Left kidney (tissue), 8 donors: ENCODE measurements at places on chromosomes 7 and 10.

DNA sequence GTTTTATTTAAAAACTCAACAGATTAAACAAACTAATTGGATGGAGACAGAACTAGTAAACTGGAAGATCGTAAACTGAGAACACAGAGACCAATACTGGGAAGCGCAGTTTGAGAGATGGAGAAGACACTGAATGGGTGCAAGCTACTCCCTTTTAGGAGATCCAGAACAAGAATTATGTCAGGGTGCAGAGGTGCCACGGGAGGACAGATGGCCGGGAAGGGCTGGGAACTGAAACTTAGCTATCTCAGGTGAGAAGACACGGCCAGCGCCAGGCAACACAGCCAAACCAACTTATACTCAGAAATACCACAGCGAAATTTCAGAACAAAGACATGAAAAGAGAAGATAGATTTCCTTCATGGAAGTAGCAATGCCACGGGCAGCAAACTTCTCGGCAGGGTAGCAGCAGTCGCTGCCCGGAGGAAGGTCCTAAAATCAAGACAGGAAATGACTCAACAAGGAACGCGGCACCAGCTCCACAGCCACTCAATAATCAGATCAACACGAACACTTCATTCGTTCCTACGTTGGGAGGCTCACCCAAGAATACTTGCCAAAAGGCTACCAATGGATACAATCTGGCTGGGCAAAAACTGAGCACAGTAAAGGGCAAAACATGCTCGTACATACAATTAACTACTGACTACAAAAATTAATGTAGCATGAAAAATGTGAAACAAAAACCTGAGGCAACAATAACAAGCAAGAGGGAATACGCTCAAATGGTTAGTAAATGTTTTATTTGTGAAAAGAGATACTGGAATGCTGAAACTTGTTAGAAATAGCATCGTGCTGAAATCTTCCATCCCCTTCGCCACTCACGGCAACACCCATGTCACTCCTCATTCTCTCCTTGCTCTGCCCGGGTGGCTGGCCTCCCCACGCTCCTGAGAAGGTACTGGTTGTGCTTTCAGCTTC lies 2.2 kb upstream of the LRRC27 start:
- DNase-seq, result no peak

- peak; percentile 79 for DNase-seq
Measured at GRCh38 chr7:25777969-25778708, 373.9 kb upstream of the NFE2L3 start.

DNA sequence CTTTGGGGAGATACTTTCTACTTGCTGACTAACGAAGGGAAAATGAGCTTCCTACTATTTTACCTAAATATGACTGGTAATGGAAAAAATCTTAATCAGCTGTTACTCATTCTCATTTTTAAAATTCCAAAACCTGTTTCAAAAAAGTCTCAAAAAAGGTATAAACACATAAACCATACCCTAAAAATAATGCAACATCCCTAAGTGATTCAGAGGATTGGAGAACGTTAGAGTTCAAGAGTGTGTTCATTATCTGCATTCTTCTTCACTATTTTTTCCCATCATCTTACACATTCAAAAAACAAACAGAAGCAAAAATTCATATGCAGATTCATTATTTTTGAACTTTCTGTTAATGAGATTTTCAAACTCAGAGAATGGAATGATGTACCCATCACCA lies 150.4 kb upstream of the GNAI1 start:
- no peak for DNase-seq

- DNase-seq, result no peak
Measured at GRCh38 chr7:140655511-140656408, 15.1 kb upstream of the DENND2A start.

DNA sequence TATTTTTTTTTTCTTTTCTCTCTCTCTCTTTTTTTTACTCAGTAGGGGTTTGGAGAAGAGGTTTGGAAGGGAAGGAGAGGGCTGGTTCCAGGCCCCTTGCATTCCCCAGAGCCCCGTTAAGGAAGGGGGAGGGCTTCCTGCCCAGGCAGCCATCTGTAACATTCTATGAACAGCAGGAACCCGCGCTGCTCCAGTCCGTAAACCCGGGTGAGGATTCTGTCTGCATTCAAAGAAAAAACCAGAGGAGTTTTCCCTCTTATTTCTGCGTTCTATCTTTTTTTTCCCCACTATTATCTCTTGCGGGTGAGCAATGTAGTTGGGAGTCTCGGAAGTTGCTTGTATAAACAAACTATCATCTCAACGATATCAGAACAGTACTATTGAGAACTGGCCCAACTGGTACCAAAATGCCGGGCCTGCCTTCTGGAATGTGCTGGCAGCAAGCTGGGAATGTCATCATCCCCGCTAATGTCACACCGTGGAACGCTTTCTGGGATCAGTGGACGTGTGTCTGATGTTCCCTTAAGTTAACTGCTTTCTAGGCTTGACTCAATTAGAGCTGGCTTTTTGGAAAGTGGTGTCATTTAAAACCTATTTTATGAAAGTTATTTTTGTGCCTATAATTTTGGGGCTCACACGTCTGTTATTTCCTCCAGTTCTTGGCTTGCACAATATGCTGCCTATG lies 153.1 kb upstream of the MEOX2 start:
- DNase-seq, result peak; percentile 47

DNA sequence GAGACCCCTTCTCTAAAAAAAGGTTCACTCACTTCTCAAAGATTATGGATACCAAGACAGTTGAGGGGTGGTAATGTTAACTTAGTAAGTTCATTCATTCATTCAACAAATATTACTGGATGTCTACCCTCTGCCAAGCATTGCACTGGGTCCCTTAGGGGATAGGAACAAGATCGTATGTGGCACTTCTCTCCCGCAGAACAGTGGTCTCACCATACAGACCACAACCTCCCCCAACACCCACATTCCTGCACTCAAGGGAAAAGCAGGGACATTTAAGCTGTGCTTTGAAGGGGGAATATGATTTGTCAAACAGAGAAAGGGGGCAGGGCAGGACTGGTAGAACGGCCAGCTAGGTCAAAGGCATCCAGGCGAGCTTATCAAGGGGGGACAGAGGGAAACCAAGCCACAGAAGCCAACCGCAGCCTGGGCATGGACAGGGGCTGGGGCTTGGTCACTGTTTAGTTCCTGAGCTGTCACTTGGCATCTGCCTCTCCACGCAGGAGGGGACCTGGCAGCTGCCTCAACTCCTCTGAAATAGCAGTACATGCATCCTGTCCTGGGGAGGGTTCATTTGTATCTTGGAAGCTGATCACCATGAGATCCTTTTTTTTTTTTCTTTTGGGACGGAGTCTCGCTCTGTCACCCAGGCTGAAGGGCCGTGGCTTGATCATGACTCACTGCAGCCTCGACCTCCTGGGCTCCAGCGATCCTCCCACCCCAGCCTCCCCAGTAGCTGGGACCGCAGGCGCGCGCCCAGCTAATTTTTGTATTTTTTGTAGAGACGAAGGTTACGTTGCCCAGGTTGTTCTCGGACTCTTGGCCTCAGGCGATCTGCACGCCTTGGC lies 949 bp upstream of the CLIP2 start:
- DNase-seq, result no peak

DNA sequence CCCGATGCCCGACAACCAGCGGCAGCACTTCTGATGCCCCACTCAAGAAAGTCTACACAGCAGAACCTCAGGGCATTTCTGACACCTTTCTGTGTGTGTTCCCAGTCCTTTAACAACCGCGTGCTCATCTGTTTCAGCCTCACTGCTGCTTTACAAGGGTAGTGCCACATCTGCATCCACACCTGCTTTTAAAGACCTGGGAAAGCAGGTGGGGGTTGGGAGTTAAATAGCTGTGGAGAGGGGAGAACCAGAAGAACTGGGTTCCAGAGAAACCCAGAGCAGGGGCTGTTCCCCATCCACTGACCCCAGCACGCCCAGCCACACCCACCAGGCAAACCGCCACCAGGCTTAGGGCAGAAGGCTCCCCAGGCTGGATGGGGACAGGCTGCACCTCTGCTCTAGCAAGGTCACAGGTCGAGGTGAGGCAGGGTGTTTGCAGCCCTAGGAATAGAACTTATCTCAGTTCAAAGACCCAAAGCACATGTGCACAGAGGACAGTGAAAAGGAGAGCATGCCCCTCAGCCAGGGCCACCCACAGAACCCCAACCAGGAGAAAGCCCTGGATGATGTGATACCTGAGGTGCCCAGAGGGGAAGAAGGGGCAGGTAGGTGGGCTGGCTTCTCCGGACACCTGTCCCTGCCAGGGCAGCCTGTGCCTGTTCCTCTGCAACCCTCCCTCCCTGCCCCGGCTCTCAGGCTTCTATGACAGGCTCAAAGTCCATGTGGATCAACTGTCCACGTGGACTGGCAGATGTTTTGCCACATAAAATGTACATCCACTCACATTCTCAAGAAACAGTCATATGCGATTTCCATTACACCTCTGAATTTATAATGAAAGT lies 51.3 kb downstream of the COBL start:
- no peak for DNase-seq

- no peak for DNase-seq
Measured at GRCh38 chr7:48411619-48412018, 240.4 kb downstream of the ABCA13 start.

DNA sequence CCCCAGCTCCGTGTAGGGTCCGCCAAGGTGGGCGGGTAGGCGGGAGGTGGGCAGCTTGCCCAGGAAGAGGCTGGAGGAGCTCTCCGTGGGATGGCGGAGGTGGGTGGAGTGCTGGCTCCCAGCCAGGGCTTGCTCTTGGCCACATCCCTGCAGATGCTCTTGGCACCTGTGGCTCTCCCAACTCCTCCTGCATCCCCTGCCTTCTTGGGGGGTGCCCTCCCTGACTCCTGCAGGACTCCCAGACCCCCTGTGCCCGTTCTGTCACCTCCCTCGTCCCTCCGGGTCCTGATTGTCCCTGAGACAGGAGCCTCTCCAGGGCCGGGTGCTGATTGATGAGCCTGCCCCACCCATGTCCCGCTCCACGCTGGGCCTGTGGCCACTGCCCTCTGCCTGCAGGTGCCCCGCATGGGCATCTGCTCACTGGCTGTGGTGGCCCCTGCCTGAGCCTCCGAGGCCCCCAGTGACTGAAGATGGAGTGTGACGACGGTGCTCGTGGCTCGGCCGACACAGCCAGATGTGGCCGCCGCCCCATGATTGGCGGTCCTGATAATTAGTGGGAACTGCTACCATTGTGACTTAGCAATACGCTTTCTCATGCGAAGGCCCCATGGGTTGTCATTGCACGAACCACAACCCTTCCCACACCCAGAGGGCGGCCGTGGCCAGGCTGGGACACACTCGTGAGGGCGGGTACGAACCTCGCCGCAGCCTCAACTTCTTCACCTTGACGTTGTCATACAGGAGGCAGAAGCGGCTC lies 23.6 kb downstream of the CFAP46 start:
- no peak for DNase-seq

GRCh38 chr7:34100661-34101060 lies 195.3 kb downstream of the BMPER start:
- DNase-seq, result no peak

DNA sequence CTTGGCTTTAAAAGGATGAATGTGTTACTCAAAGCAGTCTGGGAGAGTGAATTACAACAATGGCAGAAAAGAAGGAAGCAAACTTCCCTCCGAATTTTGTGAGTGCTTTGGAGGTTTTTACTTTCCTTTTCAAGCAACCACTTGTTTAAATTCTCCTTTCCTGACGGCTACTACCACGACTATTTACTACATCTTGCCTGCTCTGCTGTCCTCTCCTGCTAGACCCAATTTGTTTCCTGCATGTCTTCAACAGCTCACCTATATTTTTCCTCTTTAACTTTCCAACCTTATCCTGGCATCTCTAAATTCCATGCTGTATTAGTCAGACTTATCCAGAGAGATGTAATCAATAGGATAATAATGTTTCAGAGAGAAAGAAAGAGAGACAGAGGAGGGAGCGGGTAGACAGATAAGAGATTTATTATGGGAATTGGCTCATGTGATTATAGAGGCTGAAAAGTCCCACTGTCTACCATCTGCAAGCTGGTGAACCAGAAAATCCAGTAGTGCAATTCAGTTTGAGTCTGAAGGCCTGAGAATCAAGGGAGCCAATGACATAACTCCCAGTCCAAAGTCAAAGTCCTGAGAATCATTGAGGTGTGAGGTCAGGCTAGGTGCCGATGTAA lies 42.8 kb upstream of the SLC13A1 start:
- no peak for DNase-seq

DNA sequence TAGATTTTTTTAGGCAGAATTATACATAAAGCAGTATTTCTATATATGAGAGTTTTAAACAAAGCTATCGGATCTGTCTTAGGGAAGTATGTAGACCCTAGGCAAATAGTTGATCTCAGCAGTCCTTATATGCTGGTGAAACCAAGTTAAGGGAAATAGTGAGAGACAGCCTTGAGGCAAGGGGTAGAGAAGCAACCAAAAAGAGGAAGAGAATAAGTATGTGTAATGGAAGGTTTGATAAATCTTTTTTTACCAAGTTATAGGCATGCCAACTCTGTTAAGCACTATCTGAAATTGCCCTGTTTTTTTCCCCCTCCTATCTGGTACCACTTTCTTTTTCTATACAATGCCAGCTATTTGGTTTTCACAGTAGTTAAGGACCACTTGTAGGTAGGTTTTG lies 19.9 kb downstream of the SPAG6 start:
- no peak for DNase-seq

DNA sequence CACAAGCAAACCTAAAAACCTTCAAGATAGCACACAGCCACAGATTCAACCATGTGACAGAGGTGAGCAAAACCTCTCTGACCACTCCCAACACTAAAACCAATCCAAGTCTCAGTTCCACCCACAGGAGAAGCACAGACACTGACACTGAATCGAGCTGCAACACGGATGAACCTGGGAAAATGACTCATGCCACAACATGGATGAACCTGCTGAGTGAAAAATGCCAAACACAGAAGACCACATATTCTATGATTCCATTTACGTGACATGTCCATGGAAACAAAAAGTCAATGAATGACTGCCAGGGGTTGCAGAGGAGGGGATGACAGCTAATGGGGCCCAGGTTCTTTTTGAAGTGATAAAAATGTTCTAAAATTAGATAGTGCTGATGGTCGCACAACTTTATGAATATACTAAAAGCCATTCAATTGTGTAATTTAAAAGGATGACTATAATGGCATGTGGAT lies 22.0 kb downstream of the CYTH3 start:
- DNase-seq, result no peak

GRCh38 chr10:51244748-51245490 lies 170.6 kb downstream of the PRKG1 start:
- DNase-seq, result peak; percentile 72

DNA sequence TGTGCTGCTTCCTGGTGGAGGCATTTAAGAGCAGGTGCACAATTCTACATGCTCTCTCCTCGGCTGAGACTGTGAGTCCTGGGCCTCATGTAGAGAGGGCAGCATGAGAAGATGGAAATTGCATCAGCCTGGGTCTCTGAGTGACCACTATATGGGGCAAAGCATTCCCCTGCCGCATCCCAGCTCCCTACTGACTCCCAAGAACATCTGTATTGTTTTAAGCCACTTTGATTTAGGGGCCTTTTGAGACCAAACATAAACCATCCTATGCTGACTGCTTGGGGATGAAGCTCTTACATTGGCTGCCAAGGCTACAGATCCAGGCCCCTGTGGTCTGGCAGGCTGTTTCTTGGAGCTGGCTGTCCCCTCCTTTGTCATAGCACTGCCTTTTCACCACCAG lies 101.3 kb upstream of the TBX20 start:
- no peak for DNase-seq
